ENCODE measurements at places on chromosomes 4 and X.

- DNase-seq: no peak
Measured at GRCh38 chr4:152586668-152587067, 50.8 kb upstream of the FBXW7 start.

GRCh38 chr4:182873289-182873688, 43.9 kb downstream of the DCTD start:
- no peak for DNase-seq

- DNase-seq: no peak
Measured at GRCh38 chr4:23728393-23728792, 161.5 kb downstream of the PPARGC1A start.

DNA sequence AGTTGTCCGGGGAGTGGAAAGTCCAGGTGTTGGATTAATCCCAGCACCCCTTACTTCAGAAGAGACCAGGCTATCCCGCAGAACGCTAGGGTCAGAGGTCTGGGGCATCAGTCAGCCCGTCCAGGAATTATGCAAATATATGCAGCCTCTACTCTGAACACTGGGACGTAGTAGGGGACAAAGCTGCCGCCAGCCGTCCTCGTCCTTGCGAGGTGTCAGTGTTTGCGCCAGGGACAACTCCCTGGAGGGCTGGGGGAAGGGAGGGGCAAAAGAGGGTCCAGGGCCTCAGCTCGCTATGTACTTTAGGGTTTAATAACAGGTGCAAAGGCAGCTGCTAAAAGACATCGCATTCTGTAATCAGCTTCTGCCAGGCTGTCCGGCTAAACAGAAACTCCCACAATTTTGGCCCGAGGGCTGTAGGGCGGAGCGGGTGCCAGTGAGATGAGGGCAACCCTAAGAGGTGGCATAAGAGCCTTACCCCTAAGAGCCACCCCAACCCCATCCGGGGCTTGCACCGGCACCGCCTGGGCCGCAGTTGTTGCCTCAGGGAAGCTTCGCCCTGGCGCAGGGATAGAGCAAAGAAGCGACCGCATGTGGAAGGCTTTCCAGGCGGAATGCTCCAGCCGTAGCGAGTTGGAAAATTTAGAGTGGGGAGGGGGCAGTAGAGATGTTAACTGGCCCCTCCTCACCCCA, 8.4 kb downstream of the HAND2 start:
- DNase-seq: no peak

- no peak for DNase-seq
Measured at GRCh38 chr4:28351826-28352225, 1491.2 kb downstream of the STIM2 start.

DNA sequence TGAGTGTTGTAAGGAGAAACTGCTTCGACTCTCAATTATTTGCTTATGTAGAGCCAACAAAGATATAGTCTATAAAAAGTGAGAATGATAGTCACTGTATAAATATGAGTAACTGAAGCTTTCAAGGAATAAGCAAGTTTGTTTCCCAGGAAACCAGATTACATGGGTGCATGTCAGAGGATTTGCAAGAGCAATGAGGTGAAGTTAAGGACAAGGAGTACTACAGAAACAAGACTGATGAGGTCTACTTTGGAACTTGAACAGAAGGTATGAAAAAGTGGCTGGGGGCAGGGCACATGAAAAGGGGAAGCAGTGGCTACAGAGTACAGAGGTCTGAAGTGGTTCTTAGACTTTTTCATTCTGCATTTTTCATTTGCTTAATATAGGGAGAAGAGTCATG, 321.0 kb upstream of the CXXC4 start:
- DNase-seq: no peak

GRCh38 chr4:12519426-12519825, 964.7 kb downstream of the RAB28 start:
- no peak for DNase-seq

DNA sequence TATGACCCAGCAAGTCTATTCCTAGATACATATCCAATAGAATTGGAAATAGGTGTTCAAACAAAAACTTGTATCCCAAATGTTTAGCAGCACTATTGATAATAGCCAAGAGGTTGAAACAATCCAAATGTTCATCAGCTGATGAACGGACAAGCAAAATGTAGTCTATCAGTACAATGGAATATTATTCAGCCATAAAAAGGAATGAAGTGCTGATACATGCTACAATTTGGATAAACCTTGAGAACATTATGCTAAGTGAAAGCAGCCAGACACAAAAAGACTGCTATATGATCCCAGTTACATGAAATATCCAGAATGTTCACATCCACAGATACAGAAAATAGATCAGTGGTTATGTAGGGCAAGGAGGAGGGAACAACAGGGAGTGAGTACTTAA, 50.1 kb downstream of the PLAC1 start:
- DNase-seq: no peak

DNA sequence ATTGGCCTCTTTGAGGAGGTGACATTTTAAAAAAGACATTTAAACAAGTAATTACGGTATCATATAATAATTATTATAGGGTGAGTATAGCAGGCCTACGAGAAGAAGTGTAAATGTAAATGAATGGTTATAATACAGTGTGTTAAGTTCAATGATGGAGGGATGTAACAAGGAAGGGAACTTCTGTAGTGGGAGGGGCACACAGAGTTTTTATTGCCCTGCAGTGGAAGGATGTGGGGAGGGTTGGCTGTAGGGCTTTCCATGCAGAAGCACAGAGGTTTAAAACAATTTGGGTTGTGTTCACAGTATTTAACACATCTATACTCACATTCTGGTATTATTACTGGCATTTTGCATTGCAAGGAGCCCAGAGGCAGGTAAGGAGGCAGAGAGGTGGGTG, 41.1 kb downstream of the AFF1 start:
- DNase-seq: no peak

All from activated gamma-delta T cell treated with anti-CD3 and anti-CD28 coated beads, Interleukin-2, amount 50 U/mL, for 16 hours (primary cell).